Cardiac fibroblast (primary cell): ENCODE measurements at places on chromosomes 6 and 20.

DNA sequence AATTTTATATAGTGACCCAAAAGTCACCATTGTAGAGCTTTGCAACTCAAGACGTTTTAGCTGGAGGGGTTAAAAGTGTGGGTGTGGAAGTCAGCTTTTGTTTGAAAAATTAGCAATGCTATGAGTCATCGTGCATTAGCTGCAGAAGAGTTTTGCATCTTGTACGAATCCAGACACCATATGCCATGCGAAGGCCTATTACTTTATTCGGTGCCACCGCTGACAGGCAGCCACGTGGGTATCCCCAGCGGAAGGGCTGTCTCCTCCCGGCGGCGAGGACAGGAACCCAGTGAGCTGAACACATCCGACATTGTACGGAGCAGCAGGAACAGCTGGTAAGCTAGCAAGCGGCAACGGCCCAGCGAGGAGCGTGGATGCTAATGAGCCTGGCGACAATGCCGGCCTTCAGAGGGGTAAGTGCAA lies 84.4 kb downstream of the INSM1 start:
- peak; percentile 65 for DNase-seq

GRCh38 chr20:10553326-10553984 lies 118.3 kb downstream of the SLX4IP start:
- peak; percentile 90 for DNase-seq

DNA sequence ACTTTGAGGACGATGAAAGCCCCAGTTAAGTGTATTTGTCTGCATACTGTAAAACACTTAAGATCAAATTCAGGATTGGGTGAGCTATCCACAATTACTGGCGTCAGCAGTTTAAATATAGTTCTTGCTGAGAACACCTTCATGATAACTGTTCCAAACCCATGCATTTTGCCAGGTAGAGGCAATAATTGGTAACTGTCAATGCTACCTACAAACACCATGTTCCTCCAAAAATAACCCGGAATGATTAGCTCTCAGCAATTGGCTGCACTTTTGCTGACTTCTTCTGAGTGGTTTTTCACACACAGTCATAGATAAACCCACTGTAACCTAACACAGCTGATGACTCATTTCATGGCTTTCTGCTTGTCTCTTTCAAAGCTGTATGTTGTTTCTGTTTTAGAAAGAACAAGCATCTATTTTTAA lies 1358.6 kb upstream of the GJE1 start:
- peak; percentile 84 for DNase-seq

DNA sequence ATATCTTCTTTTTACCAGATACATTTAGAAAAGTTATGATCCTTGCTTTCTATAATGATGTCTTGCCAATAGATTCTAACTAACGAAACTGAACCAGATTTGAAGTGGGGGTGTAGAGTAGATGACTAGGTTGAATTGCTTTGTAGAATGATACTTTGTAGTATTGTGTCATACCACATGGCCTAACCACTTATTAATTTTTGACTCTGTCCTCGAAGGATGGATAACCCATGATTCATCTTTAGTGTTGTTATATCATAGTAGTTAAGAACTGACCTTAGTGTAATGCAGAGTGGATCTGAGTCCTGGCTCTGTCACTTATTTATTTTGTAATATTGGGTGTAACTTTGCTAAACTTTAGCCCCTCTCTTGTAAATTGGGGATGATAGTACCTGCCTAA lies 4.5 kb downstream of the PHF3 start:
- peak; percentile 82 for DNase-seq

DNA sequence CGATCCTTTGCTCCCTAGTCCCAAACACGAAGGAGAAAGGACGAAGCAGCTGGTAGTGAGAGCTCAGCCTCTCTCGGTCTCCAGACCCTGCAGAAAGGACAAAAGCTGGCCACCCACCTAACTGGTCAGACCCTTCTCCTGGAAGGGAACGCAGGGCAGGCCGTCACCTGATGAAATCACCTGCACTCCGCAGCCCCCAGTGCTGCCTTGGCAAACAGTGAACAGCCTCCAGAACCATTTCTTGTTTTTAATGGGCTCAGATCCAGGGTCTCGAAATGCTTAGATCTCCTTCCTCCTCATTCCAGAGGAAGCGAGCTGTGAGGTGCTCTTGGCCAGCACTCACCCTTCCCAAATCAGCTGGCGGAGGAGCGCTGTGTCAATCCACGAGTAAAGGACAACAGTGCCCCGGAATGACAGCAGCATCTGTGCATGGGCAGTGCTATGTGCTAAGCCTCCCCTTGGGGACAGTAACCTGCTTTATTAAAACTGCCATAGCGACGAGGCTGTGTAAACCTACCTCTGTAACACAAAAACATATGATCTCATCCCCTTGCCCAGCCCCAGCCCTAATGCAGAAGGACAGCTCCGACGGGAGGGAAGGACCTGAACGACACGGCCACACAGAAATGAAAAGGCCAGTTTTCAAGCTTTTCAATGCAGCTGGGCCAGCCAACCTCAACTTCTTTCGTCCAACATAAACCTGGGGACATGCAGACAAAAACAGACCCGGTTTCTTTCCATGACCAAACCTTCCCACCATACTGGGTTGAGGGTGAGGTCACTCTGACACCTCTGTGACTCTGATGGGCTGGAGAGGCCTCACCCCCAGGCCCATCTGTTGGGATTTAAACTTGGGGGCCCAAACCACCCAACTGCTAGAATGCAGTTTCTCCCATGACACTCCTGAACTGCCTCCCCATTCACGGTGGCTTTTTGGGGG lies 43.3 kb downstream of the SULF2 start:
- no peak for DNase-seq

DNA sequence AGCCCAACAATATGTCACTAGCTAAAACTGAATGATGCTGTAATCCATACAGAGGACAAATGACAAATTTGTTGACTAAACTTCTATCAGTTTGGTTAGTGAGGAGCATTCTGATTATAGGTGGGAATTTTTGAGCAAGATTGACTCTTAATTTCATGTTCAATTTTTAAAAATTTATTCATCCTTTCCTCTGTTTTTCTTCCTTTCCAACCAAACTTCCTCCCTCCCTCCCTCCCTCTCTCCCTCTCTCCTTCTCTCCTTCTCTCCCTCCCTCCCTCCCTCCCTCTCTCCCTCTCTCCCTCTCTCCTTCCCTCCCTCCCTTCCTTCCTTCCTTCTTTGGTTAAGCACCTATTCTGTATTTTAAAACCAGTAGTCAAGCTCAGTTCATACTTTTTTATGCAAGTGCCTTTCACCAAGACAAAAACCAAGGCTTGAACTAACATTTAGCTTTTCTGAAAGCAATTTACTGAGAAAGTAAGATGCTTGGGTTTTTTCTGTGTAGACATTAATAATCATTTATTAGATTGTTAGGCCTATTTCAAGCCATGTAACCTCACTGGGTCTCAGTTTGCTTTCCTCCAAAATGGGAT lies 112.3 kb downstream of the TSHZ2 start:
- DNase-seq: no peak

GRCh38 chr6:57085471-57085870 lies 4.5 kb upstream of the ZNF451 start:
- DNase-seq: peak; percentile 24

DNA sequence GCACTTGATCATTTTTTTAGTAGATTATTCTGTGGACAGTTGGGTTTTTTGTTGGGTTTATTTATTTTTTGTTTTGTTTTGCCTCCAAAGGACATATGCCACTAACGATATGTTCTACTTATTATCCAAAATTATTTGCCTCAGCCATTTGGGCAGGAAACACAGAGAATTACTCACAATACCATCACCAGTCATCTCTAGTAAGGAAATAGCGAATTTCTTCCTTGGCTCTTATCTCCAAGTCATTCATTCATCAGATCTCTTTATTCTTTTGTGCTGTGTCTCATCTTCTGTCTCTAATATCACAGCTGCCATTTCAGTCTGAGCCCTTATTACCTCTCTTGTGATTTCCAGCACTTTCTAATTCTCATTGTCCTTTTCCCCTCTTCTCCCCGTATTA lies 130.4 kb upstream of the SMLR1 start:
- peak; percentile 51 for DNase-seq

GRCh38 chr6:137105375-137105774 lies 60.6 kb upstream of the IL20RA start:
- no peak for DNase-seq

GRCh38 chr6:95093154-95093553 lies 484.2 kb upstream of the MANEA start:
- peak; percentile 15 for DNase-seq

DNA sequence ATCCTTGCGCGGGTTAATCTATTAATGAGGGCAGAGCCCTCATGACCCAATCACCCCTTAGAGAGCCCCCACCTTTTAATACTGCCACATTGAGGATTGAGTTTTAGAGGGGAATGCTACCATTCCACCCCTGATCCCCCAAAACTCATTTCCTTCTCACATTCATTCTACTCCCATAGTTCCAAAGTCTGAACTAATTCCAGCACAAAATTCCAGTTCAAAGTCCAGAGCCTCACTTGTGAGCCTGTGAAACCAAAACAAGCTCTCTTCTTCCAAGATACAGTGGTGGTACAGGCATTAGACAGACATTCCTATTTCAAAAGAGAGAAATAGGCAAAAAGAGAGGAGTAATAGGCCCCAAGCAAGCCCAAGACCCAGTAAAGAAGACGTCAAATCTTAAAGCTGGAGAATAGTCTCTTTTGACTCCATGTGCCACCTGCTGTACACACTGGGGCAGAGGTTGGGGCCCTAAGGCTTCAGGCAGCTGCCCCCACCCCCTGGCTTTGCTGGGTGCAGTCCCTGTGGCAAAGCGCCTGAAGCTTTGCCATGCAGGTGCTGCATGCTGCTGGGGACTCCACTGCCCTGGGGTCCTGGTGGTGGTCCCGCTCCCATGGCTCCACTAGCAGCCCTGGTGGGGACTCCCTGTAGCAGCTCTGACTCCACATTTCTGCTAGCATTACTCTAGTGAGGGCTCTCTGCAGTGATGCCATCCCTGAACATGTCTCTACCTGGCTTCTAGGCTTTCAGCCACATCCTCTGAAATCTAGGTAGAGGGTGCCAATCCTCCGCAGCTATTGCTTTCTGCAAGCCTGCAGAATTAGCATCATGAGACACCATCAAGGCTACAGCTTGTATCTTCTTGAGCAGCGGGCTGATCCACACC lies 41.3 kb downstream of the RSPH3 start:
- DNase-seq: no peak

- no peak for DNase-seq
These were observed 23.6 kb downstream of the HMGN4 start for GRCh38 chr6:26561533-26562466.

DNA sequence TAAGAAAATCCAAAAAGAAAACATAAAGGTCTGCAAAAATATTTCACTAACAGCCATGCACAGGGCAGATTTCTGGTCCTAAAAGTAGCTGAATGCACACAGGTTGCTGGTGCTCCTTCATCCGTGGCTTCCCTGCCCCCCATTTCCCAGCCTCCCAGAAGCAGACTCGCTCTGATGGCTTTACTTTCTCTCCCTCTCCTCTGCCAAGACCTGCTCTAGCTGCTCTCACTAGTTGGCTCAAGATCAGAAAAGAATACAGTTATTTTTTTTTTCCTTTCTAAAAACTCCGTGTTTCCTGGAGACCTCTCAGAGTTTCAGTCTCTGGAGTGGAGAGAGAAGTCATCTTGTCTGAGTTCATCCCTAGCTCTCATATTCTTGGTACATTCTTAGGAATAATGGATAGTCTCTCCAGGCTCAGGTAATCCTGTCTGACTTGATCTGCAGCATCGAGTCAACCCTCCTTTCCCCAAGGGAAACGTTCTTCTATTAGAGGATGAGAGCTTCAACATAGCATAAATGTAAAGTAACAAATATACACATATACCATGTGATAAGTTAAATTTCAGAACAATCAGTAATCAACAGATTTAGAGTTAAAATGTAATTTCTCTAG lies 214.2 kb downstream of the TBC1D7 start:
- DNase-seq: no peak

- DNase-seq: no peak
These were observed 344.9 kb downstream of the SMOC2 start for GRCh38 chr6:168785720-168786511.

DNA sequence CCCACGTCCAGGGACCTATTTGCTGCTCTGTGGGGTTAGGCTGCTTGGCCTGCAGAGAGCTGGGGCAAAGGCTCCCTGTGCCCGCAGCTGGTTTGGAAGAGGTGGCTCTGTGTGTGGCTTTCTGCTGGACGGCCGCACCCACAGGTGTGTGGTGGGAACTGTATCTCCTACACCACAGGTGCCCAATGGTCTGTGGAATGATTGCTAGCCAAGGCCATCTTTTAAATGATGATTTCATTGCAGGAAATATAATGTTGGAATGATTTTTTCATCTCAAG lies 178.4 kb downstream of the DLL1 start:
- no peak for DNase-seq

DNA sequence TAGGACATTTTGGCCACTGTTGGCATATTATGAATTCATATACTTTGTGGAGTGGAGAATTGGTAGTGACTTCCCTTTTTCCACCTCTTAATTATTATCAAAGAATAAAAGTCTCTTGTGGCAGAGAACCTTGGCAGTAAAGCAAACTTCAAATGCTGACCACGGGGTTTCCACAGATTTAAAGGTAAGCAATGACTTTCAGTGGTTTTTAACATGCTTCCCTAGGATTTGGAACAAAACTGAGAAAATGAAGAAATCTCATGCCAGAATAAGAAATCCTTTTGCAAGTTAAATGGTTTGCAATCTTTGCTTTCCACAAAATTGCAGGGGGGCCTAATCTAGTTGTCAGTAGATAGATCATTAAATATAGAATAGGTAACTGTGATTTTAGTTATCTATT lies 2.0 kb upstream of the SDC4 start:
- DNase-seq: no peak

GRCh38 chr6:106533054-106533453 lies 96.2 kb downstream of the RTN4IP1 start:
- no peak for DNase-seq

- DNase-seq: no peak
These were observed 88.6 kb upstream of the MOCS1 start for GRCh38 chr6:40022867-40023266.

DNA sequence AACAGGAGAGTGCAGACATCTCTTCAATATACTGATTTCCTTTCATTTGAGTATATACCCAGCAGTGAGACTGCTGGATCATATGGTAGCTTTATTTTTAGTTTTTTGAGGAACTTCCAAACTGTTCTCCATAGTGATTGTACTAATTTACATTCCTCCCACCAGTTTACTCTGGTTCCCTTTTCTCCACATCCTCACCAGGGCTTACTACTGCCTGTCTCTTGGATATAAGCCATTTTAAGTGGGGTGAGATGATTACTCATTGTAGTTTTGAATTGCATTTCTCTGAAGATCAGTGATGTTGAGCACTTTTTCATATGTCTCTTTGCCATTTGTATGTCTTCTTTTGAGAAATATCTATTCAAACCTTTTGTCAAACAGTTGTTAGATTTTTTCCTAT lies 64.9 kb upstream of the HMGCLL1 start:
- DNase-seq: peak; percentile 11

- no peak for DNase-seq
These were observed 16.3 kb downstream of the LAMA5 start for GRCh38 chr20:62350629-62351422.

GRCh38 chr6:1039191-1039590 lies 272.7 kb upstream of the FOXQ1 start:
- no peak for DNase-seq

DNA sequence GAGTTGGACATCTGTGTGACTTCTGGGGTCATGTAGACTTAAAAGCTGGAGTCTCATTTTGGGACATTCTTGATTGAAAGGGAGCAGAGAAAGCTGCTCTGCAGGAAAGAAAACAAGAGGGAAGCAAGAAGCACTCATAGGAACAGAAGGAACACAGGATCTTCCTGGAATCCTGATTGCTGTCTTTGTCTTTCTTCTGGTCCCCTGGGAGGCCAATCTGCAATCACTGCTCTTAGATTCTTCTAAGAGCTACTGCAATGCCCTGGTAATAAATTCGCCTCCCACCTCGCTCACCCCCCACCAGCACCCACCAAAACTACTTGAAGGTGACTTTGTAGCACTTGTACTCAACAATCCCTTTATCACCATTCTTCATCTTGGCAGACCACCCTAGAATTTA lies 51.8 kb downstream of the SLC35B3 start:
- DNase-seq: no peak
